ENCODE measurements at places on chromosomes 7 and 10.

DNA sequence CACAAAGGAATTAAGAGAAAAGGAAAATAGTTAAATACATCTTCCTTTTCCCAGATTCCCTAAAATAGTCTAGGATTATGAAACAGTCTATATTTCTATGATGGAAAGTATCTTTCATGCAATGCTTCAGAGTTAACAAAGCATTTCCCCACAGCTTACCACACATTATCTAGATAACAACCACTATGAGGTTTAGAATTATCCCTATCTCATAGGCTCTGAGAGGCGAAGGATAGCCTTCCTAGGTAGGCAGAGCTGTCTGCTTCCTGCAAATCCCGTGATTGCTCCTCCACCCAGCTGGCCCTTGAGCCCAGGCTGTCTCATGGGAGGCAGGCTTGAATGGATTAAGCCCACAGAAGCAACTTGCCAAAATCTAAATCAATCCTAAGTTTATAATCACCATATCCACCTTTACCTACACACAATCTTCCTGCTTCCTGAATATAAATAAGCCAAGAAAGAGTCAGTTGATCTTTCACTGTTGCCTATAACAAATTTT is 321.4 kb upstream of the AOAH start:
- DNase-seq = no peak

DNA sequence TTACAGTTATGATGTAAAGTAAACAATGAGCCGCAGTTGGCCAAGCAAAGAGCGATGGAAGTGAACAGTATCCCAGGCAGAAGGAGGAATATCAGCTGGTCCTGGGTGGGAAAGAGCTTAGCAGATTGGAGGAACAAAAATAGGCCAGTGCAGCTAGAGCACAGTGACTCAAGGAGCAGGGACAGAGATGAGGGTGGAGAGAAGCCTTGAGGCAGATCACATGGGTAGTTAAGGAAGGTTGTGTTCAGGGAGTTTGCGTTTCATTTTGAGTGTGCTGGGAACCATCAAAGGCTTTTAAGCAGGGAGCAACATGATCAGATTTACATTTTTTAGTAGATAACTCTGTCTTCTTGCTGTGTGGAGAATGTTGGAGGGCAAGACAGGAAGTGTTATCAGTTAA is 113.6 kb downstream of the OAT start:
- no peak for DNase-seq

DNA sequence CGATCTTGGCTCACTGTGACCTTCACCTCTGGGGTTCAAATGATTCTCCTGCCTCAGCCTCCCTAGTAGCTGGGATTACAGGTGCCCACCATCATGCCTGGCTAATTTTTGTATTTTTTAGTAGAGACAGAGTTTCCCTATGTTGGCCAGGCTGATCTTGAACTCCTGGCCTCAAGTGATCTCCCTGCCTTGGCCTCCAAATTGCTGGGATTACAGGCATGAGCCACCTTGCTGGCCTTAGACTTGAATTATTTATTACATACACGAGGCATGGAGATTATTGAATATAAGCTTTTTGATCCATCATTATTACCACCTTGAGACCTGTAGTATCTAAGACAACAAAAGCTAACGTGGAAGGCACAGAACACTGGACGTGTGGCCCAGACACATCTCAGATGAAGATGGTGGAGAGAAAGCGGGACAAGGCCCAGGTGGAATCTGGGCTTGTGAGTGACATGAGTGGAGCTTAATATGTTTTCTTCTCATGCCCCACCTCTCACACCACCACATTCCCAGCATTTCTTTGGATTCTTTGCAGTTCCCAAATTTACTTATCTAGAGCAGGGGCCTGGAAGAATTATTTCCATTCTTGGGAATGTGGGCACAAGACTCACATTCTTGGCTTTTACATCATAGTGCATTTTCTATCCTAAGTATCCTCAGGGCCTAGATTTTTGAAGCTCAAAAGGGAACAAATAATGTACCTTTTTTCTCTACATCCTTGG is 76.6 kb downstream of the SUGCT start:
- no peak for DNase-seq

GRCh38 chr7:27144781-27145164 is 1.3 kb upstream of the HOXA5 start:
- no peak for DNase-seq

GRCh38 chr7:130822642-130823041 is 88.6 kb upstream of the KLF14 start:
- DNase-seq = no peak

GRCh38 chr10:9296190-9296589 is 1241.7 kb downstream of the GATA3 start:
- no peak for DNase-seq

GRCh38 chr10:115918812-115919211 is 354.2 kb downstream of the GFRA1 start:
- no peak for DNase-seq

DNA sequence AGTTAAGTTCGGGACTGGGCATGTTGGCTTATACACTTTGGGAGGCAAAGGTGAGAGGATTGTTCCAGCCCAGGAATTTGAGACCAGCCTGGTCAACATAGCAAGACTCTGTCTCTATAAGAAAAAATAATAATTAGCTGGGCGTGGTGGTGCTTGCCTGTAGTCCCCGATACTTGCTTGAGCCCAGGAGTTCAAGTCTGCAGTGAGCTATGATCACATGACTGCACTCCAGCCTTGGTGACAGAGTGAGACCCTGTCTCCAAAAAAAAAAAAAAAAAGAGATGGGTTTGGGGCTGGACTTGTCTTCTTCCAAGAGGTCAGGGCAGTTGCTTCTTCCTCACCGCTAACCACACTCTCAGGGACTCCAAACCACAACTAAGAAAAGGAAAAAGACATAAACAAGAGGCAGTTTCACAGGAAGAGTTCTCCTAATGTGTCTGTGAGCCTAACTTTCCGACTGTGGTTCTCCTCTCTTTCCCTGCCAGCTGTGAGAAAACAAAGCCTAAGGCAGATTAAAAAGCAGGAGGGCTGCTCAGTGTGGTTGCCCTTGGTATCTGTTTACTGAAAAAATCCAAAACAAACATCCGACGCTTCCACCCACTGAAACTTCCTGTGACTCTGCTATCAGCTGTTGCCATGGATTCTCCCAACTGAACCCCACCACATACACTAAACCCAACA is 2.4 kb upstream of the SERPINE1 start:
- DNase-seq = no peak

DNA sequence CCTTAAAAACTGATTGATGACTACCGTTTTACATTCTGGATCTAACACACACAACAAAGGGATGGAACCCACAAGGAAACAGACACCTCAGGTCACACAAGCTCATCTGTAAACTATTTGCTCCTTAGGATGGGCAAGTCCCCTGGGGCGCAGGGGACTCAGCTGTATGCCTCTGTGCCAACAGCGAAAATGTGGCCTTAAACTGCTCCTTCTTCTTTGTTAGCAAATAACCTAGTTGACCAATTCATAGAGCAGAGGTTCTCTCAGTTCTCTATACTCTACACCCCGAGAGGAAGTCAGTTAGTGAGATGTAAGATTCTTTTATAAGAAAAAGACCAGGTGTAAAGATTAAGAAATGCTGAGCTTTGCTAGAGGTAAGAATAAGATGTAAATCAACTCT is 181.9 kb upstream of the PRSS58 start:
- DNase-seq = no peak

DNA sequence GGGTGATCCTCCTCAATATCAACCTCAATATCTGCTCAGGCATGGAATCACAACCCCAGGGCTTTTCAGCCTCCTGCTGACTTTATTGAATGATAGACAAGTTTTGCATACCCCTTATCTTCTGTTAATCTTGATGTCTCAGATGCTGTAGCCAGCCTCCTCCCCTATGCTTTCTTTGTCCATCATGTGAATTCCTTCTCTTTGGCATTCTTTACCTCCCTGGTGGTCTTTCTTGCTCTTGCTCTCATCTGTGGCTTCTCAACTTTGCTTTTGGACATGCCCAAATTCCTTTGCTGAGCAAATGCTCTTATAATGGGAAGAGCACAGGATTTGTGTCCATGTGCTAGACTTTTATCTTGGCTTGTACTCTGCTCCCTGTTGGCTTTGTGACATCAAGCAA is 73.4 kb upstream of the FAM13C start:
- no peak for DNase-seq

- DNase-seq = no peak
Observed at GRCh38 chr10:89494068-89494467, 41.3 kb downstream of the SLC16A12 start.

DNA sequence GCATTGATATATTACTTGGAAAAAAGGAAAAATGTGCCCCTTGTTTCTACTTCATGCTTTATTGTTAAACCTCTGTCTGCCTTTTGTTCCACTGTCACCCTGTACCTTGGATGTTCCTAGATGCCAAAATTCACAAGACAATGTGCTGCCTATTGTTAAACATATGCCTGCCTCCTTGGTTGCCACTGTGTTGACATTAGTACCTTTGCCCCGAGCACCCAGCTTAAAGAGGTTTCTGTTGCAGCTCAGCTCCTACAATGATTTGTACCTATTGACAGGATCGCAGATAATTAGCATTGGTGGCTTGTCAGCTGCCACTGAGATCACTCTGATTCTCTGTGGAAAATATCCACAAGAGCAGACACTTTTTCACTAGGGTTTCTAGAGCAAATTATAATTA is 188.0 kb downstream of the KCND2 start:
- no peak for DNase-seq

- no peak for DNase-seq
Observed at GRCh38 chr7:54709283-54709682, 49.7 kb downstream of the SEC61G start.

- no peak for DNase-seq
Observed at GRCh38 chr10:50473756-50474155, 150.0 kb downstream of the SGMS1 start.

DNA sequence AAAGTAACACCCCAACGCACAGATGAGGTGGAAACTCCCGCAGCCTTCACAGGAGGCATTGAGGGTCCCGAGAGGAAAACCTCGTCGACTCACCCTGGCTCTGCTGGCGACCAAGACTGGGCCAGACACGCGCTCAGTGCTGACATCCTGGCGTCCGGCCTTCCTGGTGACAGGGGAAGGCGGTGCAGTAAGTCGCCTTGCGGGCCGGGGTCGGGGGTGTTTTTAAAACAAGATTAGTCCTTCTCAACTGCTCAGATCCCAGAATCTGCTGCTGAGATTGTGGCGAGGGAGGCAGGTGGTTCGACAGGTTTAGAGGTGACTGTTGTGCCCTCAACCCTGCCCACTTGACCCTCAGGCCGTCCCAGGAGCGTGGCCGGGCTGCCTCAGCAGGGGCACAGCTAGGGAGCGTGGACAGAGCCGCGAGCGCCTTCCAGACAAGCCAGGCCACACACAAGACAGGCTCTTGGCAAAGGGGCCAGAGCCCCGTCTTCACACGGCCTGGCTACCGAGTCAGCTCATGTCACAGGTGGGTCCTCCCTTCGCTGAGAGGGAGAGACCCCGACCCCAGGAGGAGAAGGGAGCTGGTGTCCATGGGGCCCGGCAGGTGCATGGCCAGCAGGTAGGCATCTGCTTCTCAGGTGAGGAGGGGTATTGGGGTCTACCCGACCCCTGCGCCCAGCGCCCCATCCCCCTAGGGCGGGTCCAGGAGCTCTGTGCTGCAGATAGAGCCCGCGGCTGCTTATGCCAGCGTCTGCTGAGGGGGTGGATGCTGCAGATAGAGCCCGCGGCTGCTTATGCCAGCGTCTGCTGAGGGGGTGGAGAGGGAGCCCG is 81.6 kb downstream of the DNAJB6 start:
- DNase-seq = no peak

DNA sequence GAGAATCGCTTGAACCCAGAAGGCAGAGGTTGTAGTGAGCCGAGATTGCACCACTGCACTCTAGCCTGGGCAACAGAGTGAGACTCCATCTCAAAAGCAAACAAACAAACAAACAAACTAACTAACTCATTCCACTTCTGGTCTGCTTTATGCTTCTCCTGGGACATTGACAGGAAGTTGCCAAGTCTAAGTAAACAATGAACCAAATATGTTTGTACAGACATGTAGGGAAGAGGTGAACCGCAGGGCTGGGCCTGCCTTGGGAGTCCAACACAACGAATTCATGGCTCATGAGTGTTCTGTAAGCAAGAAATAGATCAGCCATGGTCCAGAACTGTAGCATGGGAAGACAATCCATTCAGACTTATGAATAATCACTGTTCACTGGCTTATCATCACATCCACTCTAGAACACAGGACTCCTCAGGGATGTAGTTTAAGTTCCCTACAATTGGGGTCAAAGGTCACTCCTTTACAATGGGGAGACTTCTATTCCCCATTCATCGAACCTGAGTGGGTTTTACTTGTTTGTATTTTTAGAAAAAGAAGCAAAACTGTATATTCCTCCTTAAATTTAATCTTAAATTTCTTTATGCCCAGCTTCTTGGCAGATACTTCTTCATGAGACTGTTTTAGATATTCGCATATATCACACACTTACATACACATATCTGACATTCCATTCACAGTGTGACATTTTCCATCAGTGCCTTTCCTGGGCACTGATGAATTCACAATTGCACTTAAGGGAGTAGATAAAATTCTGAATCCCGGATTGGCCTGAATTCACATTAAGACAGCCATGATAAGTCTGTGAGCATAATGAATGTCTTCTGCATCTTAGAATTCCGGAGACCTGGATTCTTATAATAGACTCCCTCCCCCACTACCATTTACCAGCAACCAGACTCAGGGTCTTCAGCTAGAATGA is 159.1 kb upstream of the EEPD1 start:
- no peak for DNase-seq

- DNase-seq = no peak
Observed at GRCh38 chr10:37976880-37977203, 395 bp upstream of the ZNF25 start.

DNA sequence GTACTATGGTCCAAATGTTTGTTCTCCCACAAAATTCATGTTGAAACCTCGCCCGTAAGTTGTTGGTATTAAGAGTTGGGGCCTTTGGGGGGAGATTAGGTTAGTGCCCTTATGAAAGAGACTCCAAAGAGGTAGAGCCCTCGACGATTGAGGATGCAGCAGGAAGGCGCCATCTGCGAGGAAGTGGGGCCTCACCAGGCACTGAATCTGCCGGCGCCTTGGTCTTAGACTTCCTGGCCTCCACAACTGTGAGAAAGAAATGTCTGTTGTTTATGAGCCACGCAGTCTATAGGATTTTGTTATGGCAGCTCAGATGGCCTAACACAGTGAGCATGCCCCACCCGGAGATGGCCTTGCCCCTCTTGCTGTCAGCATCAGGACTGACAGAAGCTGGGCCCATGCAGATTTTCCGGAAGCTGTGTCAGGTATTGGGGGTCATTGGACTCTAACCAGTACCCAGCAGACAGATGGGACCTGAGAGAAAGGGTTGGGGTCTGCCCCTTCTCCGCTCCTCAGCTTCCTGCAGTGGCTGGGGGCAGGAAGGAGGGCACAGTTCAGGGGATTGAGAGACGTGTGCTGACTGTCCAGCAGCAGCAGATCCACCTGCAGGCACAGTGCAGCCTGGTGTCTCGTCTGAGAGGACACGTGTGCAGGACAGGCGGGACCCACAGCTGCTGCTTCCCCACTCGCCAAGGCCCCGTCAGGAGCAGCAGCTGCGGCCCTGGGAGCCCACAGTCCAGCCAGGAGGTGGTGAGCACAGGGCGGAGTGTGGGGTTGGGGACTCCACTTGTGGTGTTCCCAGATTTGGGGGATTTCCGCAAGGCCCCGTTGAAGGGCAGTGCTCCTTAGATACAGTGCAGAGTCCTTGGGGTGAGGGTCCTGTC is 47.8 kb downstream of the MGMT start:
- no peak for DNase-seq

- DNase-seq = no peak
Observed at GRCh38 chr7:102273749-102274712, 12.6 kb upstream of the SH2B2 start.

GRCh38 chr7:79272066-79272669 is 181.3 kb downstream of the MAGI2 start:
- no peak for DNase-seq

Data from NCI-H187 treated with DMSO at 0.1 percent for 48 hours (cell line).